T follicular helper cell (primary cell): ENCODE measurements at places on chromosomes 7 and 10.

DNA sequence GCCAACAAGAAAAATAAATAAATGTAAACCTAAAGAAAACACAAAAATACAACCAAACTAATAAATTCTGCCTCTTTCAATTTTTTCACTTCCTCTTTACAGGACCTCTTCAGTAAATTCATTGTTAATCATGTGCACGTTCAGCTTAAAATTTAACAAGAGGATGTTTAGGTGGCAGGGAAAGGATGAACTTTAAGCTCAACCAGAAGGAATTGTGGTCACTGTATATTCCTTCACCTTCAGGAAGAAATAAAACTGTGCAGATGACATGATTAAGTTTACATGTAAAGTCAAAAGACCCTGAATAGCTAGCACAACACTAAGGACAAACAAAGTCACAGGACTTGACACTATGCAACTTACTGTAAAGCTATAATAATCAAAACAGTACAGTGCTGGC is 33.0 kb downstream of the KIF5B start:
- no peak for DNase-seq

- DNase-seq = no peak
Measured at GRCh38 chr7:69625238-69625637, 27.0 kb downstream of the AUTS2 start.

DNA sequence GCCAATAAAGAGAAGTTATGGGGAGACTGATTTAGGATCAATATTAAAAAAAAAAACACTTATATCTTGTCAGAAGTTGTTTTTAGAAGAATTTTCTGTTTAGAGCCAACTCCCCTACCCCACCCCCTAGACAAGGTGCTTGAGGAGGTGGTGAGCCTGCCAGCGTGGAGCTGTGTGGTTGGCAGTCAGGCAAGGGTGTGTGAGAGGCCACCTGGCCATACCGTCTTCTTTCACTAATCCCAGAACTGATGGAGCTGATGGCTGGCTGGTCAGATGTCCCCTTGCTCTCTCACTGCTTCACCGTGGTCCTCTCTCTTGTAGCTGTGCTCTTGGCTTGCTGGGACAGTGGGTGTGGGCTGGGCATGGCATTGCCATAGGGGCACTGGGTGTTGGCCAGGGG is 34.3 kb downstream of the NACAD start:
- no peak for DNase-seq

DNA sequence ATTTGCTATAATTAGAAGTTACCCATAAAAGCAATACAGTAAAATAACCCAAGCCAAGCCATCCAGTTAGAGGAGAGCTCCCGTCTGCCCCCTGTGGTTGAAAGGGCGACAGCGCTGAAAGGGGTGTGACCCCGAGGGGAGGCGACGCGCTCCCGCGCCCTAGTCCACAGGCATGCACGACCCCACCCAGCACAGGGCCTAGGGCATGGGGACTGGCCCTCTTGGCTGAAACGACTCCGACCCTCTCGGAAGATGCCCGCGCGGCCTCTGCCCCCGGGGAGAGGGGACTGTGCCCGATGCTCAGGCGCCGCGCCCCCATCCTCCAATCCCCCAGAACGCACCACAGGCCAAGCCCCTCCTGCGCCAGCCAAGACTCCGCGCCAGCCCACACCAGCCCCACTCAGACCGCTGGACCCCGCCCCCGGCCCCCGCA is 64.0 kb downstream of the CSGALNACT2 start:
- peak; percentile 32 for DNase-seq

- DNase-seq = no peak
Measured at GRCh38 chr7:103292122-103292521, 5.1 kb upstream of the PMPCB start.

DNA sequence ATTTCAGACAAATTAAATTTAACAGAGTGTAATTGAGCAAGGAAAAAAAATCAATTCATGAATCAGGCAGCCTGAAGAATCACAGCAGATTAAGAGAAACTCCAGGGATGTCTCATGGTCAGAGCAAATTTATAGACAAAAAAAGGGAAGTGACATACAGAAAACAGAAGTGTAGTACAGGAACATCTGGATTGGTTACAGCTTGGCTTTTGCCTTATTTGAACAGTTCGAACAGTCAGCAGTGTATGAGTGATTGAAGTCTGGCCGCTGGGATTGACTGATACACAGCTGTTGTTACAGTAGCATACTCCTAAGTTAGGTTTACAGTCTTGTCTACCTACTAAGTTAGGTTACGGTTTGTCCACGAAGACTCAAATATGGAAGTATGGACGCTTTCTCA is 255.3 kb downstream of the HPSE2 start:
- DNase-seq = no peak

DNA sequence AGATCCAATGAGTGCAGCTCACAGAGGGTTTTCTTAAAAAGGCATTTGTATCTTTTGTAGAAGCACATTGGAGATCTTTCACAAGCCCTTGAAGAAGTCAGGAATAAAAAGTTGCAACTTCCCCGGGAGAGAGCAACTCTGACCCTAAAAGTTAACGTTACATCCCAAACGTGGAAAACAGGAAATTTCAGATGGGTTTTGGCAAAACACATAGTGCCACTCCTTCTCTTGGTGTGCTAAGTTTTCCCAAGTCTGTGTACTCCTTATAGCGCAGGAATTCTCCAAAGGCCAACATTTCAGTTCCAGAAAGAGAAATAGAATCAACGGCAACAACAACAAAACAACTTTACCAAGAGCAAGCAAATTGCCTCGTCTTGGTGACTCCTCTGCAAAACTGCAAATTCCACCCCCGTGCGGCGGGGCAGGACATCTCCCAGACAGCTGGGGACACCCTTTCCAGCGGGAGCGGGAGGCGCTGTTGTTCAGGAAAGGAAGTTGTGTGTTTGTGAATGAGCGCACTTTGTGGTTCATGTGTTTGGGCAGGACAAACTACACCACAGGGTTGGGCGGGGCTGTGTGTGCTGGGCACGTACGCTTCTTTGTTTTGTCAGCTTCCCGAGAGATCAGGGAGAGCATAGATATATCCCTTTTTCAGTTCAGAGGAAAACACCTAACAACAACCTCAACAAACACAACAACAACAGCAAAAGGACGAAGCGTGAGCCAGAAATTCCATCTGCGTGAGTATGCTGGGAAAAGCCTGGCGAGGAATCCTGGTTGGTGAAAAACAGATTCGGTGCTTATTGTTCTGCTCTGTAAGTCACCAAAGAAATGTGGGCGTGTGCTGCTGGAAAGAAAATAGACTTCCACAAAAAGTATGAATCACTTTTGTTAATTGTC is 294.7 kb upstream of the PITRM1 start:
- no peak for DNase-seq

GRCh38 chr7:24057243-24057642 is 226.7 kb upstream of the NPY start:
- DNase-seq = no peak

GRCh38 chr7:104795086-104795485 is 218.9 kb upstream of the KMT2E start:
- no peak for DNase-seq

DNA sequence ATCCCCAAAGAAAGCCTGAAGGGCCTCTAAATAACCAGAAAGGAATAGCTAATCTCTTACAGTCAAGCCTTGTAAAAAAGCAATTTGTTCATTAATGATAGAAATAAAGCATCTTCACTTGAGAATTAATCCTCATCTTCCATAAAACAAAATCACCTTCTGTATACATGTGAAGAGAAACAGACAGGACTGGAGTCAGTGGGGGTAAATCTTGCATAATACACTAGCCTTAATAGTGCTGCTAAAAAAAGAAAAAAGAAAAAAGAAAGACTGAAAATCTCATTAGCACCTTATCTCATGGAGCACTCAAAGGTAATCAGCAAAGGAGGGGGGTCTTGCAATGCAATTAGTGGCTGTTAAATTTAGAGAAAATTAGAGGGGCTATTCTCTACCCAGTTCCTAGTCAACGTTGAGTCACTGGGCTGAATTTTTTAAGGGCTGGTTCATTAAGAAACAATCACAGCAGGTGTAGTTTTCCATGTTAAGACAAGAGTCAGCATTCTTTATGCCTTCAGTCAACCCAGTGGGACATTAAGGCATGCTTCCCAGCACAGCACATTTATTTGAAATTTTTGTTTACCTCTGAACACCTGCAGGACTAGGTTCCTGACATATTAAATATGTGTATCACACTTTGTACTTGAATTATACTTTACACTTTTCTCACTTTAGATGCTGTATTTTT is 1455.7 kb upstream of the CELF2 start:
- DNase-seq = no peak

GRCh38 chr7:144437370-144438191 is 34.1 kb upstream of the NOBOX start:
- DNase-seq = peak; percentile 14

DNA sequence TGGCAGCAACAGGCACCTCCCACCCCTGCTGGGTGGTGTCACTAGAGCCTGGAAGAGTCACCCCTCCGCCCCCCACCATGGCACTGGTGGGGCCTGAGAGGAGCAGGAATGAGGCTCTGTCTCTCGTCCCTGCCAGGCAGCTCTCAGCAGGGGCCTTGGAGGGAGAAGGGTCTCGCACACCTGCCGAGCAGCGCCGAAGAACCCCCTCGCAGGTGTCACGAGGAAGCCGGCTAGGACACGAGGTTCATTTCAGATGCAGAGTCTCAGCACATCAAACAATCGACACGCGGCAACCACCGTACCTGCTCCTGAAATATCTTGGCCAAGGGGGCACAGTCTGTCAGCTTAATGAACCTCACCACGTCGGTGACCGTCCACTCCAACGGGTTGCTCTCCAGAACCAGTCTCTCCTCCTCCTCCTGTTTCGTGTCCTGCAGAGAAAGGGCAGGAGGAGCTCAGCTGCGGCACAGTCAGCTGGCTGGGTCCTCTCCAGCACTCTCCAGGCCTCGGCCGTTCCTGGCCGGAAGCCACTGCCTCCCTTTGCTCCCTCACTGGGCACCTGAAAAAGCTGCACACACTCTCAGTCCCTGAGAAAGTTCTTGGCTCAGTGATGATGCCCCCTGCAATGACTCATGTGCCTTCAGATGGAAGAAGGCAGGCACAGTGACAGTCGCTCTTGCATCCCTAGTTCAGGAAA is 240.1 kb downstream of the SFMBT2 start:
- no peak for DNase-seq

DNA sequence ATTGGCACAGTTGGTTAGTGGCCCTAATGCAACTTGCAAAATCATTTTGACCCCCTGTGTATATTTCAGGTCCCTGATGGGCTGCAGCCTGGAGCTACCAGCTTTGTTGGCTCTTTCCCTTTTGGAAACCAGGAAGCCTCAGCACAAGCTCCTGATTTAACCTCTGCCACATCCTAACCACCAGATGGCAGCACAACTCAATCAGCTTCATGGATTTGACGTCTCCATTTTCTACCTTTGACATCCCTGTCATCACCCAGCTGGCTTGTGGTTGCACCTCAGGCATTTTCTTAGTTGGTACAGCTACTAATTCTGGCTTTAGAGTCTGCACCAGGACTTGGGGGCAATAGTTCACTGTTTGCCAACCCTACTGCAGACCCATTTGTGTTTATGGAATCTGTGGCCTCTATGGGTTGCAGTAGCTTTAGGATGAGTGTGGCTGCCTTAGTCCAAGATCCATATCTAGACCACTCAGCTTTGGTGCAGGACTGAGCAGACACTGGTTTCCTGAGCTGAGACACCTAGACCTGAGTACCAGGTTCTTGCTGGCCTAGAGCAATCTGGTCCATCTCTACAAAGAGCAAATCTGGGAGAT is 456.2 kb downstream of the REEP3 start:
- DNase-seq = no peak

DNA sequence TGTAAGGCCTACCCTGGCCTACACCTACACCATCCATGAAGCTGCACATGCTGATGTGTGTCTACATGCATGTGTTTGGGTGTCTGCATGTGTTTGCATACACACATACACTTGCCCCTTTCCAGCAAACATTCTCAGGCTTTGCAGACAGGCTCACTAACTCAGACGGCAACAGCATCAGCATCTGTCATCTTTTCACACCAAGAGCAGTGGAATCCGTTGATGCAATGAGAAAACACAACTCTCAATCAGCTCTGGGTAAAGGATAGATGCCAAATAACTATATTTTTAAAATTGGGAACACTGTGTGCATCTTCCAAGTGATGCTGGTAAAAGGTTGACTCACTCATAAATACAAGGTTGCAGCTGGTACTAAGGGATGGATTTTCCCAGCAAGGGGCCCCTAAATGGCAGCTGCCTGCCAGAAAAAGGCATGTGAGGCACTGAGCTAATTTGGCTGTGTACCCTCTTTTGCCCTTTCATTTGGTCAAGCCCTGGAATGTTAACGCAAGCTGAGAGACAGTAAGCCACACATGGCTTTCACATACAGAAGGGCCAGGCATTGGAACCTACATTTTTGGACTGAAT is 296.3 kb upstream of the NPSR1 start:
- no peak for DNase-seq

DNA sequence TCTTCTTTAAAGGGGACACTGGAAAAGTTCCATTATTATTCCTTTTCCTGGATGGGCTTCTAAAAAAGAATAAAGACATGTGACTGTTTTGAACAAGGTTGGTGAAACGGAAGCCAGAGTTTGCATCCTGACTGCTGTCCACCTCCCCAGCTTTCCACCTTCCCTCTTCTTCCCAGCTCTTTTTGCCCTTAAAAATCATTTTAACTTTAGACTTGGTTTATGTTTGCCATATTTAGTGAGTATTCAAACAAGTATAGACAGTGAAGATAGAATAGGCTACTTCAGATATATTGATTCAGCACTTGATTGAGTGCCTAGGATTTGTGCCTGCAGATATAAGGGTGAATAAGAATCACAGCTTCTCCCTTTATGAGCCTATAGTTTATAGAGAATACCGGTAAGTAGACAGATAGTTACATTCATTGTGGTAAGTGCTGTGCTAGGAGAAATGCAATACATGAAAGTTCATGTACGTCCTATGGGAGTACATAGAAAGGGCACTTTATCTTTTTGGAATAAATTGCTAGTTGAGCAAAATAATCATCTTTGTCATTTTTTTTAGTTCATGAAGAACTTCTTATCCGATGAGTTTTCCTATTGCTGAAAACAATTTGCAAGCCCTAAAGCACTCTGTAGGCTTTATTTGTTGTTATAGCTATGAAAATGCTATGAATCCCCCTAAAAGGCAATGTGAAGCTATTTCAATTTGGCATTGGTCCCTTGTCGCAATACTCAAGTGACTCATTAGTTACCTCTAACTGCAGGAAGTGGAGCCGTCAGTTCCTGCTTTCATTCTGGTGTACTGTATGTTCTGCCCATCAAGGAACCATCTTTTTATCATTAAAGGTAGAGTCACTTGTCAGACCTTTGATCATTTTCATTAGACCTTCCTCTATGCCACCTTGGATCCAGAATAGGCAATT is 57.2 kb upstream of the STRIP2 start:
- no peak for DNase-seq

GRCh38 chr10:18437486-18437885 is 213.9 kb downstream of the NSUN6 start:
- no peak for DNase-seq

DNA sequence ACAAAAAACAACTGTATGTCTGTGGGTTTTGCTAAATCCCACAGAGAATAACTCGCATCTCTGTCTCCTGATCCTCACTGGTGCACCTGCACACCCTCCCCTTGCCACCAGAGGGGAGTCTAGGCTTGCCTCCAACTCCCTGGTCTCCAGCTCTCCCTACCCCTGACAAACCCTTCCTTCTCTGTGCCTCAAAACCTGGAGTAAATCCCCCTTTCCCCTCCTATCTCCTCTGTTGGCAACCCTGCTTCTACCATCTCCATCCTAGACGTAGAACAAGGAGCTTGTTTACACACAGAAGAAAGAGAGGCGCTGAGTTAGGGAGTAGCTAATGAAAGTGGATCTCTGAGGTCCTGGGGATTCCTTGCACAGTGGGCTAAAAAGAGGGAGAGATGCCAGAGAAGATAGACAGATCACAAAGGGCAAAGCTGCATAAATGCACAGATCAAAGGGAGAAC is 6.0 kb downstream of the MBLAC1 start:
- DNase-seq = peak; percentile 57

- no peak for DNase-seq
Measured at GRCh38 chr7:5614600-5614999, 166.9 kb downstream of the RNF216 start.
